ENCODE measurements at places on chromosomes 16 and 17.

DNA sequence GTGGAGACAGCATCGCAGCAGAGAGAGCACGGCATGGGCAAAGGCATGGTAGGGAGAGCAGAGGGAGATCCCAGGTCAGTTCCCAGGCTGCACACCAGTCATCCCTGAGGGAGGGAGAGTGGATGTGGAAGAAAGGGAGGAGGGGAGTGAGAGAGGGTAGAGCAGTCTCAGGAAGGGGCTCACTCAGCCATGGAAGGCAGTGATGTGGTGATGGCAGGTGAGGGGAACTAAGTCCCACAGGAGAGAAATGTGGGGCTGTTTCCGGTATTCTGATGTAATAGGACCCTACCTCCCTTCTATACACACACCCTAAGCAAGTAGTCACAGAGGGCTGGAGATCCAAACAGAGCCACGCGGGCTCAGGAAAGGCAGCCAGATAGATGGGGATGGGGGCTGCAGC, 500.3 kb upstream of the CDH11 start:
- DNase-seq, result no peak

DNA sequence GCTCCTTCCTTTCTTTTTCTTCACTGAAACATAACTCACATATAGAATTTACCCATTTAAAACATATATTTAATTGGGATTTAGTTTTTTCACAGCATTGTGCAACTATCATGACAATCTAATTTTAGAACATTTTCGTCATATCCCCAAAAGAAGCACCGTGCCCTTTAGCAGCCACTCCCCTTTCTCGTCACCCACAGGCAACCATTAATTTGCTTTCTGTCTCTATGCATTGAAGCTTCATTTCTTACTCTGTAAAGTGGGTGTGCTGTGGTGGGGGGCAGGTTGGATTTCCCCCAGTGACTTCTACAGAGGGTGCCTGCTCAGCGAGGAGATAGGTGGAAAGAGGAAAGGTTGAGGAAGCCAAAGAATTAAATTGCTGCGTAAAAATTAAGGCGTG, 35.8 kb downstream of the MRC2 start:
- DNase-seq, result no peak

- no peak for DNase-seq
Observed at GRCh38 chr16:59144841-59145240, 410.7 kb upstream of the GOT2 start.

DNA sequence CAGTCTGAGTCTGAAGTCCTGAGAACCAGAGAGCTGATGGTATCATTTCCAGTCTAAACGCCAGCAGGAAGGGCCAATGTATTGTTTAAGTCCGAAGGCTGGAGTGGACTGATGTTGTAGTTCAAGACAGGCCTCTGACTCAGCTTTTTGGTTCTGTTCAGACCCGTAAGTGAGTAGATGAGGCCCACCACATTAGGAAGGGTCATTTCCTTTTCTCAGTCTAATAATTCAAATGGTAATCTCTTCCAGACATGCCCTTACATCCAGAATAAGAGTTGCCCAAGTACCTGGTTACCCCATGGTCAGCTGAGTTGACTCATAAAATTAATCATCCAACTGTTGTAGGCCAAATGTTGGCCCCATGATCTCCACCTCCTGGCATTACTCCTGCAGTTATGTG, 442.6 kb upstream of the HSBP1 start:
- DNase-seq, result no peak

GRCh38 chr17:51046514-51047384, 73.9 kb downstream of the SPAG9 start:
- peak; percentile 99 for DNase-seq

- no peak for DNase-seq
Observed at GRCh38 chr17:73643001-73643851, 1.0 kb downstream of the SDK2 start.

DNA sequence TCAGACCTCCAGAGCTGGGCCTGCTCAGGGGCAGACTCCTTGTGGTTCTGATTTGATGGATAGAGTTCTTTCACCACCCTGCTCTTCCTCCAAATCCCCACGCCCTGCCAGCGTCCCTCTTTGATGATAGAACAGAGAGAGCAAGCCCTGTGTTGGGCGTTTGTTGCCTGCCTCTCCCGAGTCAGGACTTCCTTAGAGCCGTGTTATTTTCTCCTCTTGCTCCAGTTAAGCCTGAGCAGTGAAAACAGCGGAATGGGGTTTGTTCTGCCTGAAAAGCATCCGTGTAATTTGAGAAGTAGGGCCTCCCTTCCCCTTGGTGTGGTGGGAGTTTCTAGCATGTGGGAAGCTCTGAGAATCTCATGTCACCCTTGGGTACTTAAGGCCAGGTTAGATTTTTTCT, 22.1 kb downstream of the TMEM94 start:
- no peak for DNase-seq

DNA sequence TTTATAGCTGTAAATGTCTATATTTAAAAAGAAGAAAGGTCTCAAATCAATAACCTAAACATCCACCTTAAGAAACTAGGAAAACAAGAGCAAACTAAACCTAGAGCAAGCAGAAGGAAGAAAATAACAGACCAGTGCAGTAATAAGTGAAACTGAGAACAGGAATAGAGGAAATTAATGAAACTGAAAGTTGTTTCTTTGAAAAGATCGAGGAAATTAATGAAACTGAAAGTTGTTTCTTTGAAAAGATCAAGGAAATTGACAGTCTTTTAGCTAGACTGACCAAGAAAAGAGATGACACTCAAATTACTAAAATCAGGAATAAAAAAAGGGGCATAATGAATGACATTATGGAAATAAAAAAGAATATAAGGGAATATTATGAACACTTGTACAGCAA, 46.4 kb downstream of the SLFN5 start:
- no peak for DNase-seq

DNA sequence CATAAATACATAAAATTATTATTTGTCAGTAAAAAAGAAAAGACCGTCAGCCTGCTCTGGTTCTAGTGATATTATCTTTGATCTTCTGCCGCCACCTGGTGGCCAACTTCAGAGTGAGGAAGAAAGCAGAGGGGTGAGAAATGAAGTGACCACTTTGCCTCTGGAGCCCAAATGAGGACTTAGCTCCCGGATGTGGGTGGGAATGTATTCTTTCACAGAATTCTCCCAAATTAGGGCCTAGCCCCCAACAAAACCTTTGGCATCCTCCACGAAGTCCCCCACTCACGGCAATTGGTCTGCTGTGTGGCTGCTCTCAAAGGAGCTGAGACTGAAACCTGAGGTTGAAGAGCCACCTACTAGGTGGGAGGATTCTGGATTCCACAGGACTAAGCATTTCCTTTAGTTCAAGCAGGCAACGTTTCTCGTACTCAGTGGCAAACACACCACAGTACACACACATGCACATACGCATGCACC, 4.9 kb upstream of the ZNF267 start:
- DNase-seq, result peak; percentile 13

DNA sequence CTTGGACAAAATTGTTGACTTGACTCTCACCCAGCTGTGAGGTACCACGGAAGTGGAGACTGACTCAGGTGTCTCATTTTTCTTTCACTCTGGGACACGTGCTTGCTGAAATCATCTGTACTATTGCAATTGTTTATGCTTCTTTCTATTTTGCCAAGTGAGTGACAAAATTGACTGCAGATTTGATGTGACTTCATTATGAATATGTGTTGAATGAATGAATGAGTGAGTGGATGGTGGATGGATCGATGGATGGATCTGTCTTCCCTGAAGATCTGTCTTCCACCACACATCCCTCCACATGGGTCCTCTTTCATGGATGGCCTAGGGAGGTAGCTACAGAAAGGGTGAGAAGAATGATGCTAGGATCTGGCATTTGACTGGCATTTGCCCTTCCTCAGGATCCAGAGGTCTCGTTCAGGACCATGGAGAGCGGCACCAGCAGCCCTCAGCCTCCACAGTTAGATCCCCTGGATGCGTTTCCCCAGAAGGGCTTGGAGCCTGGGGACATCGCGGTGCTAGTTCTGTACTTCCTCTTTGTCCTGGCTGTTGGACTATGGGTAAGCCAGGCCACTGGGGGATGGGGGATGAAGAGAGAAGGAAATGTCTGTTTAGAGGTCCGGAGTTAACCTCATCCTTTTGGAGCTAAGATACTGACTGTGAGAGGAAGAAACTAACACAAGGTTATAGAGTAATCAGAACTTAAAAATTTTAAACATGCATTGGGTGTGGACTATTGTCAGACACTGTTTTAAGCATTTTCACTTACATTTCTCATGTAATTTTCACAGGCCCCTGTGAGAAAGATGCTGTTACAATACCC, 12.7 kb downstream of the SLC5A11 start:
- DNase-seq, result no peak

DNA sequence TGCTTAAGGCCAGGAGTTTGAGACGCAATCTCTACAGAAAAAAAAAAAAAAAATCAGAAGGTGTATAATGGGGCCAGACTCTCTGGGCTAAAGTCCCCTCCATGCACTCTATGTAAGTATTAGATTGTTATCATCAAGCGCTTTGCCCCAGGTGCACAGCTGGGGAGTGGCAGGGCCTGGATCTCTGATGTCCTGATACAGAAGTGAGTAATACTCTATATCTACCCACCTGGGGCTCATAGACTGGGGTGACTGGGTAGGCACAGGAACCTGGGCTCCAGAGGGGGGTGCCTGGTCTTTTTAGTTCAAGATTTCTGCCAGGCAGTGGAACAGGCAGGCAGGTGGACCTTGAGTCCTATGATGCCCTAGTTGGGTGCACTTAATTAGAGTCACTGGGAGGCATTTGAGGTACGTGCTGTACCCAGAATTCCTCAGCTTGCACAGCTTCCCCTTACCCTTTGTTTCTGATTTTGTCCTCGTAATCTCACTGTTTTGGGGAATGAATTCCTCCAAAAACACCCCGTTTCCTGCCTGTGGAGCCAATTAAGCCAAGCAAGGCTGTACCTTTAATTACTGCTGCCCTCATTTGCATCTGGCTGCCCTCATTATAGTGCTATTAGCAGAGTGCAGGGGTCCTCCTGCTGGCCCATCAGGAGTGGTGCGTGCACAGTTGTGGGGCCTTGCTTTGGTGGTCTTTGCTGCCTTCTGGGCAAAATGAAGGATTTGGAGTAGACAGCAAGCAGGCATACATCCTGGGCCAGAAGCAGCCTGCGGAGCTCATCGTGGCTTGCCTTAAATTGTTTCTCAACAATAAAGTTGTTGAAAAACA, 239.0 kb downstream of the SNX29 start:
- DNase-seq, result no peak

DNA sequence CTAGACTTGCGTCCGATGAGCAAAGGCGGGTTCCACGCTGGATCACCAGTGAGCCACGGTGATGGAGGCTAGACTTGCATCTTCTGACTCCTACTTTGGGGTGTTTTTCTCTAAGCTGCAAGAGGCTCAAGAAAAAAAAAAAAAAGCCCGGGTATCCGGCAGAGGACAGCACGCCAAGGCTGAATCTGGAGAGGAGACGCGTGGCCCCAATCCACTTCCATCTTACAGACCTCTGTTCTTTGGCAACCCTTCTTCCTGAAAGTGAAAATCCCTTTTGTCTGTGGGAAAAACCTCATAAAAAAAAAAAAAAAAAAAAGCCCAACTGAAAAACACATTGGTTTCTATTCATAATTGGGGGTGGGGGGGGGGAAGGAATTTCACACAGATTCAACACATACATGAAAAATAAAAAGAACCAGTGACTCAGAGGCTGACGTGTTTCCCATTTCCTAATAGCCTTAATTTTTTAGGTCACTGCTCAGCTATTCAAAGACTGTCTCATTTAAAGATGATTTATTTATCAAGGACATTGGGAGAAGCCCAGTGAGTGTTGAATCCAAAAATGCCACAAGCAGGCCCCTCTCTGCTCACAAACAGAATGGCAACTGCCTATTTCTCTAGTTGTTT, 258.3 kb downstream of the FOXL1 start:
- no peak for DNase-seq

DNA sequence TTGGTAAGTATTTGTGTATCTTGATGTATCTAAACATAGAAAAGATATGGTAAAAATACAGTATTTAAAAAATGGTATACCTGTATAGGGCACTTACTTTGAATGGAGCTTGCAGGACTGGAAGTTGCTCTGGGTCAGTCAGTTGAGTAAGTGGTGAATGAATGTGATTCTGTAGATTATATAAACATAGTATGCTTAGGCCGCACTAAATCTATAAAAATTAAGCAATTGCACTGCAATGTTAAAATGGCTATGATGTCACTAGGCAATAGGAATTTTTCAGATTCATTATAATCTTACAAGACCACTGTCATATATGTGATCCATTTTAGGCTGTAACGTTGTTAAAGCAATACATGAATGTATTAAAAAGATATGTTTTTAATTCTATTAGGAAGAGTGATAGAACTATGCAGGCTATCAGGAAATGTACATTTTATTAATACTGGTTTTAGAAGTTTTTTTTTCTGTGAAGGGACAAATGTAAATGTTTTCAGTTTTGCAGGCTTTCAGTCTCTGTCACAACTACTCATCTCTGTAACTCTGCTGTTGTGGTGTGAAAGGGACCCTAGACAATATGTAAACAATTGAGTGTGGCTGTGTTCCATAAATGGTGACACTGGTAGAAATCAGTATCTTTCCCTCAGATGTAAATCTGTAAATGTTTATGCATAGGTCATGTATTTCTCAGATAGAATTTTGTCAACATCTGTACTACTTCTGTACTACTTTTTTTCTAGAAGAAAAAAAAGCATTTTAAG, 10.5 kb downstream of the CBFB start:
- no peak for DNase-seq

DNA sequence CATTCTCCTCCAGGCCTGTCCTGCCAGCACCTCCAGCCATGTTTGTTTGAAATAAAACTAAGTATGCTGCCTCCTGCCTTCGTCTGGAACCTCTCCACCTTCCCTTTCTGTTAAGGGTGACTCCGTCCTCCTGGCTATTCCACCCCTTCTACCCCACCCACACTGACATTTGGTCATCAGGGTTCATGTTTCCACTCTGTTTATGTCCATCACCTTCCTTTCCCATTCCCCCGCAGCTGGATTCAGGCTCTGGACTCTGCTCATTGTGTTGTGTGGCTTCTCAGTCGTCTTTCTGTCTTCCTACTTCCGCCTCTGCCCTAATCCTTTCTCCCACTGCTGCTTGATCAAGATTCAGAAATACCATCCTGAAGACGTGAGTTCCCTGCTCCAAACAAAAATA, 28.6 kb downstream of the EPN2 start:
- DNase-seq, result no peak

Measured in DMS 273 treated with DMSO at 0.1 percent for 48 hours (cell line).